ENCODE measurements at places on chromosomes 3 and 15.

DNA sequence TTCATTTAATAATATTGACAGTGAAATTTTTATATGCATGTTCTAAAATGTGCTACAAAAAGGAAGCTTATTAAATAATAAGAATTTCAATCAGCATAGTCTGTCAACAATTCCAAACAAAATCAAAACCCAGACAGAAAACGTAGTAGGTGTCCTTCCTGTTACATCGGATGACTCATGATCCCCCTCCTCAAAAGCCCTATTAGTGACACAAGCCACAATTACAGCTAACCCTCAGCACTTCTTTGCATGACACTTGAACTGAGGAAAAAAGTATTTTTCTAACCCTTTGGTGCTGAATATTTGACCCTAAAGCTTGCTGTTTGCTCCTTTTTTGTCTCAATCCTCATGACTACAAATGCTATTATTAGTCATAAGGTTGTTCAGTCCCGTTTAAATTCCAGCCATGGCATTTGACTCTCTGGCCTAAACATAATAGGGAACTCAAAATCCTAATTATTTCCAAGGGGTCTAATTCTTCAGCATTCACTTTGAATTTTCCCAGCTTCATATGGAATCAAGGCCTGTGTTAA, 78.1 kb downstream of the COL8A1 start:
- DNase-seq = no peak

- no peak for DNase-seq
Measured at GRCh38 chr3:78799681-78800080, 968.1 kb downstream of the ROBO1 start.

- no peak for DNase-seq
Measured at GRCh38 chr3:159941038-159942000, 47.3 kb upstream of the IL12A start.

DNA sequence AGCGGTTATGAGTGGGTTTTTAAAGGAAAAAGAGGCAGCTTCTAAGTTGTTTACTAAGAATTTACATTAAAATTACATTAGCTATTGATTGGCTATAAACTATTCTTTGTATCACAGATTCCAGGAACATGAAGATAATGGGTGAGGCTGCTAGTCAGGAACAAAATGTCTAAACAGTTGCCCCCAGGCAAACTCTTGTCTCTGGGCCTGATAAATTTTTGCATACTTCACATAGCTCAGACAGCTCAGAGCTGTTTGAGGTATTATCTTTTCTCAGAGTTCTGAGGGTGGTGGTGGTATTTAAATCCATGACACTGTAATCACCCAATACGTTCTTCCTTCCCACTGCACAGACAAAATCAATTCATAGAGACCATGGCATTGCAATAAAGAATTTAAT, 2.1 kb upstream of the HACD2 start:
- no peak for DNase-seq

GRCh38 chr3:143237077-143237627, 117.6 kb downstream of the CHST2 start:
- DNase-seq = no peak

DNA sequence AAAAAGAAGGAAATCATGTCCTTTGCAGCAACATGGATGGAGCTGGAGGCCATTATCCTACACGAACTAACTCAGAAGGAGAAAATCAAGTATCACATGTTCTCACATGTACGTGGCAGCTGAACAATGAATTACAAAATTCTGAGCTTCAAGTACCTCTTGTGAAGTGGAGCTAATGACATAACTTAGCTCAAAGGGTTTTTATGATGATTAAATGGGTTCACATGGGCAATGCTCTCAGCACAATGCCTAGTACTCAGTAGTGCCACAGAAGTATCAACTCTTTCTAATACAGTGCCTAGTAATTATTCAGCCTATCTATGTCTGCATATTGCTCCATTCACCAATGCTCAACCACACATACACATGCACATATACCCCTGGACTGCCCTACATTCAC, 407.5 kb upstream of the WNT5A start:
- no peak for DNase-seq

DNA sequence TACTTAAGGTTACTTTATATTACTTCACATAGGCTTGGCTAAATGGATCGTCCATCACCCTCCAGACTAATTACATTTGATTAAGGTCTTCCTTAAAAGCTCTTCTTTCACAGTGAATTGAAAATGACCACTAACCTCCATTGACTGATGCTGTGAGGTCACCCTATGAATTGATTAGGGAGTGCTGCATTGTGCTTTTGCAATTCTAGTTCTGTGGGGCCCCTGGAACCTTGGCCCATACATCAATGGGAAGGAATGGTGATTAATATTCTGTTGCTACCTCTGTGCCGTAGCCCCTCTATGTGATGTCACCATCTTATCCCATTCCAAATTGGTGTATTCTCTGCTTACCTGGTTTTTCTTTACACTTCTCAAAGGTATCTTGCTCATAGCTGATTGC, 682.2 kb downstream of the SQOR start:
- DNase-seq = no peak

- DNase-seq = no peak
Measured at GRCh38 chr3:58492494-58492905, 604 bp downstream of the KCTD6 start.

GRCh38 chr3:57864853-57865252, 108.7 kb downstream of the SLMAP start:
- no peak for DNase-seq

GRCh38 chr3:176412771-176413170, 784.5 kb downstream of the TBL1XR1 start:
- no peak for DNase-seq

GRCh38 chr3:112092496-112093179, 6.4 kb downstream of the C3orf52 start:
- DNase-seq = no peak

GRCh38 chr3:71547249-71548198, 36.0 kb downstream of the FOXP1 start:
- no peak for DNase-seq

GRCh38 chr3:196327405-196327804, 9.4 kb upstream of the DYNLT2B start:
- DNase-seq = no peak

DNA sequence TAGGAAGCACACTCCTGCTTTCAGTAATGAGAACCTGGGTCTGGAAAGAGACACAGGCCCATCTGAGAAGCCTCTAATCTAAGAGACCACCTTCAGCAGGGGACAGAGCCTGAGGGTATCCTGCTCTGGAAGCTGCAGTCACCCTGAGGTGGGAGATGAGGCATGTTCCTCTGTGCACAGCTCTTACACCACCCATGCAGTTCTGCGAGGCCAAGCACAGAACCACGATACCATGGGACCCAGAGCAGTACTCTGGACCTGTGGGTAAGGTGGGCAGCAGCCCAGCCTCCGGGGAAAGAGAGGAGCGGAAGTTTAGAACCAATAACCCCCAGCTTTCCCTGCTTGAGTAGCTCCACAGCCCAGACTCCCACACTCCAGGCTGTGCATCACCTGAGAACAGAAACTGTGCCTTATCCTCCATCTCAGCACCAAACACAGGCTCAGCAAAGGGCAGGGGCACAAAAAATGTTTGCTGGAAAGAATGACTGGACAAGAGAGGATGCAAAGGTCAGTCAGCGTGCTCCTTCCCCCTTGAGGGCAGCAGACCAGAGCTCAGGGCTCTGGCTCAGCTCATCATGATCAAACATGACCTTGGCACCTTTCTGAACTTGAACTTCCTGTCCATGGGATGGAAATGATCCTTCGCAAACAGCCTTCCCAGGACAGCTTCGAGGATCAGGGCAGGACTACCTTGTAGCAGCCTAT, 43.1 kb downstream of the RBPMS2 start:
- no peak for DNase-seq

GRCh38 chr15:74170875-74171578, 2.5 kb upstream of the ISLR start:
- no peak for DNase-seq

- no peak for DNase-seq
Measured at GRCh38 chr3:81440661-81441060, 320.8 kb downstream of the GBE1 start.

DNA sequence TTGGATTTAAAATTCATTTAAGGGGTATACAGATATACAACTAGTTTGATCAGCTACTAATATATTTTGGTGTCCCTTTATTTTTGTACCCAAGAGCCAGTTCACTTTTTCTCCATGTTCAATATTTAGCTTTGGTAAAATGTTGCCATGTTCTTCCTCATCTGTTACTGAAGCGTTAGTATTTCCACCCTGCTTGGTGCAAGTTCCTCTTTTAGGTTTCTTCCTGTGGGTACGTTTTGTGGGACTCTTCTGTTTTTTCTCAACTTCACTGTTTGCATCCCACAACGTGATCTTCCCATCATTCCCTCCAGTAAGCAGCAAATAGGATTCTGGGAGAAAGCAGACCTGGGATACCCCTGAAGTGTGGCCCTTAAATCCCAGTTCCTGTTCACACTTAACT, 14.1 kb downstream of the WDR53 start:
- no peak for DNase-seq

DNA sequence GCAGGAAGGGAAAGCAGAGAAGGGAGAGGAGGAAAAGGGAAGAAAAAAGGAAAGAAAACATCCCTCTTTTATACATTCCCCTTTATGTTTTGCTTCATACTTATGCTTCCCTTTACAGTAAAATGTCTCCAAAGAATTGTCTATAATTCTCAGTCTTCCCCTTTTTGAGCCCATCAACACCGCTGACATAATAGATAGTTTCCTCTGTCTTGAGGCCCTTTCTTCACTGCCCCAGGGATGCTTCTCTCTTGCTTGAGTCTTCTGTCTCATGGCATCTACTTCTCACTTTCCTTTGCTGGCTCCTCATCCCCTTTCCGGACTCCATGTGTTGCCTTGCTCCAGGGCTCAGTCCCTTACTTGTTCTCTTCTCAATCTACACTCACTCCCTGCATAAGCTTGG, 99.7 kb upstream of the DAZL start:
- no peak for DNase-seq

GRCh38 chr15:94532226-94532625, 300.9 kb downstream of the MCTP2 start:
- DNase-seq = no peak

GRCh38 chr15:80015156-80015555, 44.2 kb upstream of the BCL2A1 start:
- no peak for DNase-seq

DNA sequence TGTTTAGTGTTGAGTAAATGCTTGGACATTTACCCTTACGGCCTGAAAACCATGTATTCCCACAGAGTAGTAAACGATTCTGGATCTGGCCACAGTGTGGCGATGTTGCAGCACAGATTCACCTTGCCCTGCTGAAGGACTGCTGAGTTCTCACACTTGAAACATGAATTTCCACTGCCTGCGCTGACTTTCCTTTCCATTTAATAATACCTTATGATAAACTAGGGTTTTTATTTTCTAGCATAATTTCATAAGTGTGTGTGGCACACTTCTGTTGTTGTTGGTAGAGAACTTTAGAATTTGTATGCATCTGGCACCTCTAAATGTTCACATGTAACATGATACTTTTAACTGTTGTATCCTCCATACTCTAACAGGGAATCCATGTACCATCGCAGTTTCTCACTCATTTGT, 53.9 kb downstream of the C3orf38 start:
- DNase-seq = no peak

GRCh38 chr15:34331809-34332208, 5.8 kb downstream of the SLC12A6 start:
- no peak for DNase-seq

DNA sequence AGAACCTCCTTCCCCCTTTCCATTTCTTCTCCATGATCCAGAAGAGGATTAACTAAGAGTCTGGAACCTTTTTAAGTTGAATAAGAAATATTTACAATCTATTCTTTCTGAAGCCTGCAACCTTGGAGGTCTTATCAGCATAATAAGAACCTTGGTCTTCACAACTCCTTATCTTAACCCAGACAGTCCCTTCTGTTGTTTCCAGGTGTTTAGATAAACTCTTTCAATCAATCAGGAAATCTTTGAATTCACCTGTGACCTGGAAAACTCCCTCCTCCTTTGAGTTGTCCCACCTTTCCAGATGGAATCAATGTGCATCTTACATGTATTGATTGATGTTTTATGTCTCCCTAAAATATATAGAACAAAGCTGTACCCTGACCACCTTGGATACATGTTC, 3.6 kb upstream of the DHX36 start:
- no peak for DNase-seq

- no peak for DNase-seq
Measured at GRCh38 chr3:170773682-170774425, 96.1 kb downstream of the RPL22L1 start.

GRCh38 chr3:56357266-56357665, 111.0 kb downstream of the ERC2 start:
- no peak for DNase-seq

GRCh38 chr3:24487325-24488262, 7.1 kb downstream of the THRB start:
- no peak for DNase-seq

DNA sequence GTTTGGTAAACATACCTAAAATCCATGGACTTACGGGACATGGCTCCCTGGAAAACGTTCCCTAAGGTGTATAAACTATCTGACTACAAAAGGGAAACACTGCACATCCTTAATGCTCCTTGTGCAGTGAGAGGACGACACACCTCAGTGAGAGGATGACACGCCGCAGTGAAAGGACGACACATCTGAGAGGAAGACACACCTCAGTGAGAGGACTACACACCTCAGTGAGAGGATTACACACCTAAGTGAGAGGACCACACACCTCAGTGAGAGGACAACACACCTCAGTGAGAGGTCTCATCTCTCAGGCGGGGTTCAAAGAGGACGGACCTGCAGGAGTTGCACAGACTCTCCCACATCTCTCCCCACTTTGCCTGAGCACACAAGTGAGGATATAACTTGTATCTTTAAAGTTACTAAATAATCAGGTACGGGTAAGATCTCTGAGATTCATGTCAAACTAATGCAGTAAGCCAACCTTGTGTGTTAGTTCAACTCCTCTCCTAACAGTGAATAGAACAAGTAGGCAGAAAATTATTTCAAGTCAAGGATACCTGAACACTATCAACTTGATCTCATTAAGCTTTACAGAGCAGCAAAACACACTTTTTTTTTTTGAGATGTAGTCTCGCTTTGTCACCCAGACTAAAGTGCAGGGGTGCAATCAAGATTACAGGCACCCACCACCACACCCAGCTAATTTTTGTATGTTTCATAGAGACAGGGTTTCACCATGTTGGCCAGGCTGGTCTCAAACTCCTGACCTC, 32.1 kb downstream of the HERC2 start:
- DNase-seq = no peak

GRCh38 chr3:101249522-101249921, 70.9 kb downstream of the IMPG2 start:
- DNase-seq = no peak

- DNase-seq = no peak
Measured at GRCh38 chr3:139448104-139448503, 28.2 kb downstream of the RBP2 start.

- no peak for DNase-seq
Measured at GRCh38 chr3:17045705-17046104, 160.9 kb downstream of the PLCL2 start.

DNA sequence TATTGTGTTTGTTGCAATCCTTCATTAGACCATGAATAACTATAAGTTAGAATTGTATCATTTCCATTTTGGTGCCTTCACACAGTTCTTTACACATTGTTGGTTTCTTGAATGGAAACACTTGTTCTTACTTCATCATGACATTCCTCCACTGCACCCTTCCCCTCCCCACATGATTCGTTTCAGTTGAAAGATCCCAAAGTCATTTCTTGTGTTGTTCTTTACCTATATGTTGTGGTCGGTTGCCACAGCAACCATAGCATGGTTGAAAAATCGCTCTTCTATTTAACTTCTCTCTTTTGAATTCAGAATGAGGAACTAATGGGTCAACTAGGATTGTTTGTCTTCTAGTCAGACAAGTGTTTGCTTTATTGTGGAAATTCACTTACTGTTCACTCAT, 103.3 kb downstream of the IL1RAP start:
- no peak for DNase-seq

All from NCI-H2171 (cell line).